ENCODE measurements at places on chromosomes 7 and 10.

DNA sequence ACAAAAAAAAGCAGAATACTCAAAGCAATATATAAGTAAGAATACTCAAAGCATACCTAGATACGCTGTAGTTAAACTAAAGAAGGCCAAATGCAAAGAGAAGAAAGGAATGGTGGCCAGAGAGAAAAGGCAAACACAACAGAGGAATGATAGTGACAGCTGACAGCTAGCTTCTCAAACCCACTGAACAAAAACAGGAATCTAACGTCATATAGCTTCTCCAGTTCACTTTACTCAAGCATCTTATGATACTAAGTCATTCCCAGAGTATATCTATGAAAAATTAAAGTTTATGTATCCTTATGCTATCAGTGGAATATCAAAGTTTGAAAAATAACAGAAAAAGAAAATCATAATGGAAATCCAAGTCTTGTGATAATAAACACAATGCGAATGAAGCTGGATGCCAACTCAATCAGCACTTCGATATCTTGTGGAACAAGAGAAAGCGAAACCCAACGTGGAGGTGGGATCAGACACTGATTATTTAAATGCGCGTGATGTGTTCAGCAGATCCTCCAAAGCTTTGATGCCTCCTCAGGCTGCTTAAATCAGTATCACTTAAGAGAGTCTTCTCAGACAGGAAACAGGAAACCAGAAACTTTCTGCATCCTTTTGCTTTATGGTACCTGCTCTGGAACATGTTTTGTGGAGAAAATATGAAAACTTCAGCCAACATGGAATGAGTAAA, 102.8 kb downstream of the PIP4K2A start:
- peak; percentile 67 for DNase-seq

DNA sequence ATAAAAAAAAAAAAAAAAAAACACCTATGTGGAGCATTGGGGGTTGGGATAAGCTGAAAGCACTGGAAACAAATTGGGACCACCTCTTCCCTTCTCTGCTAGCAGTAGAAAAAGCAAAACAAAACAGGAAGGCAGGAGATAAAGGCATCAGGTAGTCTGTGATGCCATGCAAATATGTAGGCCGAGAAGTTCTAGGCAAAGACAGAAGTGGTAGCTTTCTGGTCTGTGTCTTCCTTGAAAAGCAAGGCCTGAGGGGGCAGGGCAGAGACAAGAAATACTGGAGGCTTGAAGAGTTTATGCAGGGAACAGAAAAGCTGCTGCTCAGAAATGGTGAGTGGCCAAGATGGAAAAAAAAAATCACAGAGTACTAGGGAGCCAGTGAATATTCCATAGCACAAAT, 111.1 kb downstream of the ELMO1 start:
- DNase-seq: no peak

- no peak for DNase-seq
These were observed 199.2 kb upstream of the KMT2E start for GRCh38 chr7:104814671-104815400.

DNA sequence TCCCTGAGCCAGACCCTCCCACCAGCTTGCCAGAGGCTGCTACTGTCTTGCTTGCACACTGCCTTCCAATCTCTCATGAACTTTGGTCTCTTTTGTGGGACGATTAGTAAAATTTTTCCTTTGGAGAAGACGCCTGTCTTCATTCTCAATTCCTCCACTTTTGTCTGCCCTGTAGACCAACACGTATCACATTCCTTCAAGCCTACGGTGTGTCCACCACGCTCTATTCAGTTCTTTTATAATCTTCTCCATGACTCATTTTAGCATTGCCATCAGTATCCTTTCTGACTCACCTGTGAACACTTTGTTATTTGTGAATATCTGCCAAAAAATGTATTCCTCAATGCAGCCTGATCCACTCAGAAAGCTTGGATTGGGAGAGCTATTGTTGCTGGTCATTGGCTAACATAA, 1.4 kb downstream of the GIMAP5 start:
- DNase-seq: no peak

DNA sequence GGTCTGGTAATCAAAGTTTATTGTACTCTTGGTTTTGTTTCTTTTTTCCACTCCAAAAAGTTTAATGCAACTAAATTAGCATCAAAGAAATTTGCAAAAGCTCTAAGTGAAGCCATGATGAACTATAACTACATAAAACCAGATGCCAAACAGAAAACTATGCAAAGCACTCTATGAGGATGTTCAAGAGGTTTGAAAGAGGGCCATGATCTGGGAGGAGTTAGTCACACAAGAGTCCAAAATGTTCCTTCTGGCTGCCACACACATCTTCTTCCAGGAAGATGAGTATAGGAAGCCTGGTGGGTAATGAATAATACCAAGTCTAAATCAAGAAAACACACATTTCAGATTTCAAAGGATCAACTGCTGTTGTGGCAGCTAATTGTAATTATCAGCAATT, 28.4 kb downstream of the GLI3 start:
- DNase-seq: no peak

DNA sequence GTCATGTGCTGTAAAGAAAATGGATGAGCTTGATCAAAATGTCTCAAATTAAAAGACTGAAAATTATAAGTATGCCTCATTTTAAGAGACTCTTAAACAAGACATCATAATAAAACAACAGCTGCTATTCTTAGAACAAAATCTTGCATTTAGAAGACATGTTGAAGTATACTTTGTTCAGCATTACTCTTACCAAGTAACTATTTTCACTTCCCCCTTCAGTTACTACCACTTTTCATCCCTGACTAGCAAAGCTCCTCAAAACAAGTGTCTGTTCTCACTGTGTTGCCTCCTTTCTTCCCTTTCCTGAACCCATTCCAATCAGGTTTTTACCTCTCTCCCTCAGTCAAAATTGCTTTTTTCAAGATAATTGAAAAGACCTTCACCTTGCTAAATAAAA, 31.6 kb downstream of the ELAPOR2 start:
- no peak for DNase-seq

- DNase-seq: no peak
These were observed 193.2 kb downstream of the ELMO1 start for GRCh38 chr7:37255327-37255944.

- no peak for DNase-seq
These were observed 25.0 kb downstream of the CACUL1 start for GRCh38 chr10:118729641-118730258.

DNA sequence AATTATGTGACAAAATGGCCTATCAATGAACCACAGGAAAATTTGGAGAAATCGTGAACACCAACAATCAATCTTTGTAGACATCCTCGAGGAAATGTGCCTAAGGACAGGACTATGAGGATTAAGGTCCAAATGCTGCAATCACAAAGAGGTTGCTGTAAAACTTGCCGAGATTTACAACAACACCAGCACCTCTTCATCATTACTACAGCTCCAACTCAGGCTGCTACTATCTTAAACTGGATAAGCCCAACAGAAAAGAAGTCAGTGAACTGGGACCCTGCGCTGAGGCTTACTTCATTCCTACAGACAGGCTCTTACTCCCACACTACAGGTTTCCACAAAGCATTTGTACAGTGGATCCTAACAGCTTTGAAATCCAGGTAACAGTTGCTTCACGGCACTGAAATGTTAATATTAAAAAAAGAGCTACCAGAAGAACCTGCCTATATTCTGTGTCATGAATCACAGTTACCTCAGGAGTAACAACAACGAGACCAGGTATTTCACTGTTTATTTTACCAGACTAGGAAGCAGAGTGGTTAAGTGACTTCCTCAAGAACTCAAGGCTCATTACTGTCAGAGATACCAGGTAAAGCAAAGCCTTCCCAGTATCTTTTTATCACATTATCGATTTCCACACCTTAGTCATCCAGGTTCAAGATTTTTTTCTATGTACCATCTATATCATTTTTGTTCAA, 23.9 kb downstream of the CACUL1 start:
- DNase-seq: no peak

GRCh38 chr10:21740989-21741388, 207.0 kb downstream of the MLLT10 start:
- peak; percentile 16 for DNase-seq

DNA sequence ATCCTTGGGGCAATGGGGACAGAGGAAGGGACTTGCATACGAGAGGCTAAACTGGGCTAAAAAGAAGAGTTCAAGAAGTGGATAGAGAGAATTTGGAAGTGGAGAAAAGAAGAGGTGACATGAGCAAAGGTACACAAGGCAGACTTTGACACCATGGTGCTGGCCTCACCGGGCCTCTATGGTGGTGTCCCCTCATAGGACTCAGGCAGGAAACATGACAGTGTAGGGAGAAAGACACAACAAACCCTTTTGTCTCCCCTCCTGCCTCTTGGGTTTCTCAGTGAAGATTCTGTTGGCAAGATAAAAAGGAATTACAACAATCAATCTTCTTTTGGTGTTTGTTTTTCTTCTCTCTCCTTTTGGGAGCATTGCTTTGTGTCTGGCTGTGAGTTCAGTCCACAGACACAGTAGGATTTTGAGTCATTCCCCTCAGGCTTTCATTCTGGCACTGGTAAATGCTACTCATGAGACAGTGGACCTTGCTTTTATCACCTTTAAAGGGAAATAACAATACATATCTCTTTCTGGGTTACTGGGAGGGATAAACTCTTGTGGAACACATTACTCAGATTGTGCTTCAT, 827.7 kb downstream of the TNS3 start:
- no peak for DNase-seq

DNA sequence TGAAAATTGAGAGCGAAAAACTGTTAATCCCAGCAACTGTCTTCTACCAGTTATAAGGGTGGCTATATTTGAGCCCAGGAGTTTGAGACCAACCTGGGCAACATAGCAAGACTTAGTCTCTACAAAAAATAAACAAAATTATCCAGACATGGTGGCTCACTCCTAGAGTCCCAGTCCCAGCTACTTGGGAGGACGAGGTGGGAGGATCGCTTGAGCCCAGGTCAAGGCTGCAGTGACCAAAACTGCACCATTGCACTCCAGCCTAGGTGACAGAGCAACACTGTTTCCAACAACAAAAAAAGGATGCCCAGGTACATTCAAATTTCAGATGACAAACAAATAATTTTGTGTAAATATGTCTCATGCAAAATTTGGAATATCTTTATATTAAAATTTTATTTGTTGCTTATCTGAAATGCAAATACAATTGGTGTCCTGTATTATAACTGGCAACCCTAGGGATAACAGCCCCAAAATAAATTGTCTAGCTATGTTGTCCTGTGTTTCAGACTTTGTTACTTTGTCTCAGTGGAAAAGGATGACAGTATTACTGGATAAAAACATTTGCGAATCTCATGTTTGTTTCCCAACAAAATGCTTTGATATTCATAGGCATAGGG, 26.7 kb downstream of the FAM171A1 start:
- no peak for DNase-seq

- no peak for DNase-seq
These were observed 69.0 kb upstream of the GPR158 start for GRCh38 chr10:25105743-25106260.

DNA sequence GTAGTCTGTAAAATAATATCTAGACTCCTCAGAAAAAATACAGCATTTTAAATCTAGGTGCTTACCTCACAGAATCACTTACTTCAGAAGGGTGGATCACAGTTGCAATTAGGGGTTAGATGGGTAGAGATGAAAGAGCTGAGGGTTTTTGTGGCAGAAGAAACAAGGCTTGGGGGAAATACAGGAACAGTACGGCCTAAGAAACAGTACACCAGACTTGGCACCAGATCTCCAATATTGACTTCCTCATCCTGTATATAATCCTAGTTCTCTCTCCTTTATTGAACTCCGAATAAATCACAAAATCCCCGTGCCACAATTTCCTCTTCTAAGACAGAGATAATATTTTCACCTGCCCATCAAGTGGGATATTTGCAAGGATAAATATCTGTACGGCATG, 14.3 kb downstream of the CEP41 start:
- DNase-seq: no peak

GRCh38 chr10:25556457-25556856, 377.6 kb upstream of the MYO3A start:
- no peak for DNase-seq

GRCh38 chr7:92884218-92884617, 47.8 kb upstream of the CDK6 start:
- no peak for DNase-seq

DNA sequence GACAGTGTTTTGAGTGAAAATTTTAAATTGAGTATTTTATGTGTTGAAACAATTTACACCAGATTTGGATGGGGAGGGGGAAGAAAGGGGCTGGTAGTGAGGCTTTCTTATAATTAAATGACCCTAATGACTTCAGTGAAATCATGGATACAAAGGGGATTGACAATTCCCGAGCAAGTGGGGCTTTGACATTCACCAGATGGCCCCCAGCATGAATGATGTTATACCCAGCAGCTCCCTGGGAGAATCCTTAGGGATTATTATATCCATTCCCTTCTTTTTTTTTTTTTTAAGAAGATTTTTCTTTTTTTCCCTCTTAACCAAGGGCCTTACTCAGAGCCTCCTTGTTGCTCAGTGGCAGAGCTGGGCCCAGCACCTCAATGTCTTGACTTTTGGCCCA, 17.9 kb downstream of the PLPP4 start:
- no peak for DNase-seq

DNA sequence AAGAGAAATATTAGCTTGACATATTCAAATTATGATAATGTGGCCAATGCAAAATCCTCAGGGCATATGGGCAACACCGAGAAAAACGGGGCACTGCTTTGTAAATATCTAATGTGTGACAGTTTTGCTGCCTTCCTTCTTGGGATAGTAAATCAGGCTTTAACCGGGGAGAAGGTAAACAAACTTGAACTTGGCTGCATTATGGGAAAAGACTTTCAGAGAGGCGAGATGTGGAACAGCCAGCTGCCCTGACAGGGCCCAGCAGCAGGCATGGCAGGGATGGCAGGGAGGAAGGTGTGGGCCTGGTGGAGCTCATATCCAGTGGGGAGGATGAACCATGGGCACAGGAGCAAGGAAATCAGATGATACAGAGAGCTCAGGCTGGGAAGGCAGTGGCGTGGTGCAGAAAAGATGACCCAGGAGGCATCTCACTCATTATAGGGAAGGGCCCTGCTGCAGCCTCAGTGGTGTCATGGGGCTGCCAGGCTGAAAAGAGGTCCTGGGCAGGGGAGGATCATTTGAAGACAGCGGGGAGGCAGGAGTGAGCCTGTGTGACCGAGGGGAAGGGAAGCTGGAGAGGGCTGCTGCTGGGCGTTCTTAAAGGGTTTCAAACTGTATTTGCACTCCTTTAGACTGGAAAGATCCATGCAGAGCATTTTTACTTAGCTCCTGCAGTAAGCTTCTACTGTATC, 26.7 kb downstream of the CXCL12 start:
- no peak for DNase-seq

DNA sequence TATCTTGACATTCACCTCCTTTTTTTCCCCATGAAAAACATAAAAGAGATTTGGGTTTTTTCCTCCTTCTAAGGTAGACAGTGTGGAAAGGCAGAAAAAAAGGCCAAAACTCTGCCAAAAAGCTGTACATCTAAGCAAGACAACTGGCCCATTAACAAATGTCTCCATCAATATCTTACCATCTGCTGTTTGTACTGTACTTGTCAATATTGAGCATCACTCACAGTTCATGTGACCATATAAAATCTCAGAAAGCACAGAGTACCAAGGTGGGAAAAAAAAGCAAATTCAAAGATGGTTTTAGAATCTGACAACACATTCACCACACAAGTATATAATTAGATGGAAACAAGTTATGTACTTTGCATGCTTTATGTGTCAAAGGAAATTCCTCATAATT, 52.6 kb downstream of the CACNA2D1 start:
- DNase-seq: no peak

All from activated naive CD4-positive, alpha-beta T cell treated with Interleukin-2 at 50 U/mL for 16 hours (primary cell).